GM12878 (cell line): ENCODE measurements at places on chromosomes 2 and 18. TPM values are rescaled to one million over a fixed set of nuclear protein-coding genes. Genes with fewer than 3 reads are reported as not detected.

Gene DSG1
- 2.8 and 3.9 TPM in 2 replicates for total RNA-seq

Gene CXXC1
- total RNA-seq: 160 and 180 TPM in 2 replicates

Gene SKA1
- total RNA-seq: 24.0 and 25.6 TPM in 2 replicates

Gene GATA6
- total RNA-seq: 0.05 TPM in 2 replicates

Gene GMPPA
- total RNA-seq: 37.6 and 45.3 TPM in 2 replicates
